ENCODE measurements at places on chromosomes 6 and 20.
A peak's percentile ranks its signal among the peaks of the same experiment; 100 is the strongest.

DNA sequence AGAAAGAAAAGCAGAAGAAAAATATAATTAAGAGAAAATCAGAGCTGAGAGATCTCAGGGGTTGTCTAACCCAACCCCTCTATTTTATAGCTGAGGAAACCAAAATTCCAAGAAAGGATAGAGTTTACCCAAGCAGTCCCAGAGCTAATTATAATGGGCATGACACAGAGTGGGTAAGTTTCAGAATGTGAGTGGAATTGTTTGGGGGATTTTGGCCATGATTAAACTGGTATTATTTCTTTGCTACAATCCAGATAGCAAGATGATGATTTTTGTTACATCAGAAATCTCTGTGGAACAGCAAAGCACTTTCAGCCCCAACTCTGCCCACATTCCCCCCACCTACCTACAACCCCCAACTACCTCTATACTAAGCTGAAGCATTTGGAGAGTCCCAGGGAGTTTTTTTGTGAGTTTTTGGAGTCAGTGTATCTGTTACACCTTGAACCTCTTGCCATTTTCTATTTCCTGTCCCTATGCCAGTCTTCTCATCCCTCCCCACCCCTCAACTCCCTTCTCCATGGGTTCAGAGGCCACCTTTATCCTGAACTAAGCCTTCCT lies 24.7 kb downstream of the POFUT1 start:
- peak; percentile 74 for DNase-seq

GRCh38 chr20:3720068-3720467 lies 7.7 kb upstream of the SIGLEC1 start:
- DNase-seq, result no peak

GRCh38 chr20:45758096-45758495 lies 33.6 kb downstream of the WFDC3 start:
- no peak for DNase-seq

DNA sequence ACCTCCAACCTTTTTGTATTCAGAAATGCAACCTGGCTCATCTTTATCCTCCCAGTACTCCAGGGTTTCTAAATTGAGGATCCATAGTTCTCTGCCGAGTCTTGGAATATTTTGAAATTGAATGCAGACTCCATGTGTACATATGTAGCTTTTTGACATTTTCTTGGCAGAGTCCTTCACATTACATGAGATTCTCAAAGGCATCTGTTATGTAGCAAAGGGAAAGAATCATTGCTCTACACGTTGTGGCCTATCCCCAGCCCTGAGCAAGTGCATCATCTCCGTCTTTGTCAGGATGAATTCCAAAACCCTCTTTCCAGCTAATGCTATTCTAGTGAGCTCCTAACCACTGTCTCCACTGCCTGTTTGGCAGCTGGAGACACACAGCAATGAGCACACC lies 742.9 kb downstream of the DHX35 start:
- no peak for DNase-seq

- no peak for DNase-seq
These were observed 595 bp downstream of the FKBPL start for GRCh38 chr6:32129297-32130088.

DNA sequence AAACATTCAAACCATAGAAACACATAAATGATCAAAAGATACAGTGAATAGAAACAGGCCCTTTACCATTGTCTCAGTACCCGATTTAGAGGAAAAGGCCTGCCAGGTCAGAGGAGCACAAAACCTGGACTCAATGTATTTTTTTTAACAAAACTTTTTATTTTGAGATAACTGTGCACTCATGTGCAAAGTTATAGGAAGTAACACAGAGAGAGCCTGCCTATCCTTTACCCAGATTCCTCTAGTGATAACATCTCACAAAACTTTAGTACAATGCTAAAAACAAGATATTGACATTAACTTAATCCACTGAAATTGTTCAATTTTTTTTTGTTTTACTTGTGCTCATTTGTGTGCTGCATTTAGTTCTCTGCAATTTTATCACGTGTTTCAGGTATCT lies 36.8 kb upstream of the SAMD3 start:
- no peak for DNase-seq

DNA sequence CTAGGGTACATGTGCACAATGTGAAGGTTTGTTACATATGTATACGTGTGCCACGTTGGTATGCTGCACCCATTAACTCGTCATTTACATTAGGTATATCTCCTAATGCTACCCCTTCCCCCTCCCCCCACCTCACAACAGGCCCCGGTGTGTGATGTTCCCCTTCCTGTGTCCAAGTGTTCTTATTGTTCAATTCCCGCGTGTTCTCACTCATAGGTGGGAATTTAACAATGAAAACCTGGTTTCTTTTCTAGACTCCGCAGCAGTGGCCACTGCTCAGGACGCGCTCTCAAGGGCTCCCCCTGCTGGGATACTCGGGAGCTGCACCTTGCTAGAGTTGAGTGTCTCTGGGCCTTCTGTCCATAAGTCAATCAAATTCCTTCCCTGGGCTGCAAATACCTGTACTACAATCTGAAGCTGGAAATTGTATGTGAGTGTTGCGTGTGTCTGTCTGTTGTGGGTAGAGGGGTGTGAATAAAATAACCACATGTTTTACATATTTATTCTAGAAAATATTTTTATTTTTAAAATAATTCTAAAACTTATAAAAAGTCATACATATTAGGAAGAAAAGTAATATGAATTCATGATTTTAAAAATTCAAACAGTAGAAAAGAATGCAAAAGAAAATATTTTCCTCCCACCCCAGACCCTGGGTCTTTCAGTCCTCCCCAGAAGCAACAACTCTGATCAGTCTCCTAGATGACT lies 8.2 kb upstream of the CEP250 start:
- DNase-seq, result peak; percentile 96

- DNase-seq, result no peak
These were observed 128.7 kb upstream of the ARMC2 start for GRCh38 chr6:108719477-108719876.

DNA sequence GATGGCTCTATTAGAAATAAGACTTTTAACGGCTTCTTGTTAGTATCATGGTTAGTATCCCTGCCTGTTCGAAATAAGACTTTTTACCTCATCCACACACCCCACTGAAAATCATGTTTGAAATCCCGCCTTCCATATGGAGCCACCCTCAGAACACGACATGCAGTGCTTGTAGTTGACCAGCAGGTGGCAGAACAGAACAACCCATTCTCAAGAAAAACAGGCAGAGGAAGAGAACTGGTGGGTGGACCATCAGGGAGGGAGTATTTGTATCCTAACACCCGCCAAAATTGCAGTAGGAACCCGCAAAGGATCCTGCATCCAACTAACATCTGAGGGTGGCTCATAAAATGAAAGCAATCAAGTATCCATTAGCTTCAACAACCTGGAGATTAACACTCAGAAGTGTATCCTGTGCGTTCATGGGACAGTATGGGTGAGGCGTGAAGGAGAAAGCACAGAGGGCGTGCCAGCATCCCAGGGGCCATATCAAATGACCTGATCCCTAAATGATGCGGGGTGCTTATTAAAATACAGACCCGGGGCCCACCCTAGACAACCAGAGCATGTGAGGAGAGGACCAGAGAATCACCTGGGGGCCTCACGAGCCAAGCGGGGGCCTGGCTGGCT lies 89.6 kb upstream of the NHSL1 start:
- peak; percentile 58 for DNase-seq

All from activated CD8-positive, alpha-beta T cell treated with anti-CD3 and anti-CD28 coated beads for 36 hours (primary cell).